ENCODE measurements at places on chromosomes 1 and 21.
A peak's percentile ranks its signal among the peaks of the same experiment; 100 is the strongest.

- DNase-seq = no peak
These were observed 4.9 kb downstream of the SKI start for GRCh38 chr1:2232916-2233438.

GRCh38 chr1:16248603-16249516, 11.9 kb upstream of the CPLANE2 start:
- DNase-seq = peak; percentile 25

GRCh38 chr1:85707267-85707989, 805 bp downstream of the ZNHIT6 start:
- DNase-seq = no peak

- no peak for DNase-seq
These were observed 43.9 kb downstream of the WNT9A start for GRCh38 chr1:227903614-227904501.

DNA sequence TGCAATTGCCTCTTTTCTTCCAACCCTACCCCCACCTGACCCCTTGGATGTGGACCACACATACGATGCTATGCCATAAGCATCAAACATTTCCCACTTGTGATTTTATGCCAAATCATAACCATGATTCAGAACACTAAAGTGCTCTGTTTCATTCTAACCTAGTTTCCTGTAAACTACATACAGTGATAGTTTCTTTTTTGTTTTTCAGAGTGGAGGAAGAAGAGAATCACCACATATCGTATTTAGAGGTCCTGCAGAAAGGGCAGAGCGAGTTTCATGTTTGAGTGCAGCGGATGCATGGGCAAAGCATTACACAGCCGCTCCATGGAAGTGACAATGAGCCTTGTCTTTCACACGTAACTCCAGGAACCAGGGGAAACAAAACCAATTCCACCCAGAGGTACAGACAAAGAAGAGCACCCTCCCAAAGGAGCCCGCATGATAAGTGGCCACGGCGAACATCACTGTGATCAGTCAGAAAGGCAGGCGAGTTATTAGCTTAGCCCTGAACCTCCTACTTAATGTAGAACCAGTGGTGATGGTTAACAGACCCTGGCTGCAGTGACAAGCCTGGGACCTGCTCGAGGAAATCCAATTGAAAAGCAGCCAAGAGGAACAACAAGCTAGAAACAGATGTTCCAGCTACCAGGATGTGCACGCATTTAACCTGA, 64.0 kb upstream of the ZNF281 start:
- DNase-seq = no peak

DNA sequence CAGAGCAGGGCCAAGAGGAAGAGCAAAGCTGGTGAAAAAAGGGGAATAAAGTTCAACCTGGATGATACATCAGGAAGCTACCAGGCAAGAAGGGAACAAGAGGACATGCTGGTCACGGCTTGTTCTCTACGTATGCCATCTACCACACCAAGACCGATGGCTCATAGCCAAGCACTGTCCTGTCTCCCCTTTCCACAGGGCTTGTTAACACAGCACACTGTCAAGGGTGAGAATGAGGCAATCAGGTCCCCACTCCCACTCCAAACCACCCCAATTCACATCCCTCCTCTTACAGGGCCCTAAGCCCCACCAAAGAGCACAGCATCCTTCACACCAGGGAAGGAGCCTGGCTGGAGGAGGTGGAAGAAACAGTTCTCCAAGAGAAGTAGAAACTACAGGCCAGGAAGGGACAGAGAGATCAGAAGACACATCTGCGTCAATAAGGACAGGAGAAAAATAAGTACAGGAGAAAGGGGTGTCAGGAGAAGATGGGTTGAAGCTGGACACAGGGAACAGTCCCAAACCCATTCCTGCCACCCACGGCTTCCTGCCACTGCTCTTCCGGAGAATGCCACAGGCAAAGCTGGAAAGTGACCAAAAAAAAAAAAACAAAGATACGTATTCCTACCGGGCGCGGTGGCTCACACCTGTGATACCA, 923 bp upstream of the SHC1 start:
- DNase-seq = no peak
